ENCODE measurements at places on chromosomes 2 and 18.
A peak's percentile ranks its signal among the peaks of the same experiment; 100 is the strongest.

- DNase-seq, result peak; percentile 61
Measured at GRCh38 chr2:237060534-237061312, 25.0 kb upstream of the COPS8 start.

GRCh38 chr18:76322686-76323085 lies 172.4 kb downstream of the ZNF516 start:
- no peak for DNase-seq

GRCh38 chr2:204722691-204723090 lies 177.4 kb downstream of the PARD3B start:
- no peak for DNase-seq

DNA sequence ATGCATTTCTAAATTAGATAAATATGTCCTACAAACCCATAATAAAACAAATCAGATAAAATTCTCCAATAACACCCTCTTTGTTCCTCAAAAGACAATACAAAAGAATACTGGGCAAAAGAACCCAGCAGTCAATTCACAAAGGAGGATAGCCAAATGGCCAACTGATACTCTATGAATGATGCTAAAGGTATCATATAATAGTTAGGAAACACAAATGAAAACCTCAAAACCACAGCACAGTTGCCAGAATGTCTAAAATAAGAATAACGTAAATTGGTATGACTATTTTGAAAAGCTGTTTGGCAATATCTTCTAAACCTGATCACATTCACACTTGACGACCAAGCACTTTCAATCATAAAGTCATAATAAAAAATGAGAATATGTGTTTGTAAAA lies 315.4 kb downstream of the CDH7 start:
- no peak for DNase-seq

DNA sequence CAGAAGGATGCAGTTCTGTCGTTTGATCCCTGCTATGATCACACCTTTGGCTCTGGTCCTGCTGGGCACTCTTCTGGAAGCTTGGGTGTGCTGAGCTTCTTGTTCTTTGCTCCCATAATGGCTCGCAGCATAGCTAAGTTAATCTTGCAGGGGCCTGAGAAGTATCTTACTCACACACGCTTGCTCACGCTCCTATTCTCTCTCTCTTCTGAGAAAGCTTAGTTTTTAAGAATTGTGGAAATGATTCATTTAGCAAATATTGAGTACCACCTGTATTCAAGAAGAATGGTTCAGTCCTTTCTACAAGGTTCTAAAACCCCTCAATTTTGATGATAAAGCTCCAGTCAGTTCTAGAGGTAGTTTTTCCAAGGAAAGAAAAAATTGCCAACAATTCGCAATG lies 40.6 kb downstream of the XRCC5 start:
- no peak for DNase-seq

GRCh38 chr18:70382992-70383717 lies 94.3 kb downstream of the SOCS6 start:
- DNase-seq, result no peak

DNA sequence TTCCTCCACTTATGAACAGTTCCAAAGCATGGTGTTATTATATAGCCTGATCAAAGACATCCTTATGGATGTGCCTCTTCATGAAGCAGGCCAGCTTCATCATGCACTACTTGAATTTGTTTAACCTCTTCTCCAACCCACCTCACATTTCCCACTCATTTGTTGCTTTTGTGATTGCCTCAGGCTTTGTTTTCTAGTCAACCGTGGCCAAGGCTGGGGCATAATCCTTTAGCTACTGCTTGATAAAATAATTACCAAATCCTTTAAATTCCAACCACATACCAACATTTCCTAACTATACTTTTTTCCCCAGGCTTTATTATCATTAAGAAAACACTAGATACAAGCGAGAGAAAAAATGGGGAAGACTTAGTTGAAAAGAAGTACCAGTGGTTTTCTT lies 39.6 kb upstream of the SCN1A start:
- DNase-seq, result no peak

DNA sequence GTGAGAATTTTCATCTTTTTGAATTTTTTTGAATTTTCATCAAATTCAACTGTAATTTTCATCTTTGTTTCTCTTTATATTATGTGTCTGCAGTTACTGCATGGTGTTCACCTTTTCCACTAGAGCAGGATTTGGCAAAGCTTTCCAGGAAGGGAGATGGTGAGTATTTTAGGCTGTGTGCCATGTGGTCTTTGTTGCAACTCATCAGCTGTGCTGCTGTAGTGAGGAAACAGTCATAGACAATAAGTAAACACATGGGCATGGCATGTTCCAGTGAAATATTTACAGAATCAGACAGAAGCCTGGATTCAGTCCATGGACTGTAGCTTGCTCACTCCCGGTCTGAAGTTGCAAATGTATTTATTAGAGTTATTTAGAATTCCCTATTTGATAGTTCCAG lies 120.4 kb downstream of the DCDC2C start:
- no peak for DNase-seq

- peak; percentile 58 for DNase-seq
Measured at GRCh38 chr2:109699646-109700045, 85.5 kb downstream of the SOWAHC start.

DNA sequence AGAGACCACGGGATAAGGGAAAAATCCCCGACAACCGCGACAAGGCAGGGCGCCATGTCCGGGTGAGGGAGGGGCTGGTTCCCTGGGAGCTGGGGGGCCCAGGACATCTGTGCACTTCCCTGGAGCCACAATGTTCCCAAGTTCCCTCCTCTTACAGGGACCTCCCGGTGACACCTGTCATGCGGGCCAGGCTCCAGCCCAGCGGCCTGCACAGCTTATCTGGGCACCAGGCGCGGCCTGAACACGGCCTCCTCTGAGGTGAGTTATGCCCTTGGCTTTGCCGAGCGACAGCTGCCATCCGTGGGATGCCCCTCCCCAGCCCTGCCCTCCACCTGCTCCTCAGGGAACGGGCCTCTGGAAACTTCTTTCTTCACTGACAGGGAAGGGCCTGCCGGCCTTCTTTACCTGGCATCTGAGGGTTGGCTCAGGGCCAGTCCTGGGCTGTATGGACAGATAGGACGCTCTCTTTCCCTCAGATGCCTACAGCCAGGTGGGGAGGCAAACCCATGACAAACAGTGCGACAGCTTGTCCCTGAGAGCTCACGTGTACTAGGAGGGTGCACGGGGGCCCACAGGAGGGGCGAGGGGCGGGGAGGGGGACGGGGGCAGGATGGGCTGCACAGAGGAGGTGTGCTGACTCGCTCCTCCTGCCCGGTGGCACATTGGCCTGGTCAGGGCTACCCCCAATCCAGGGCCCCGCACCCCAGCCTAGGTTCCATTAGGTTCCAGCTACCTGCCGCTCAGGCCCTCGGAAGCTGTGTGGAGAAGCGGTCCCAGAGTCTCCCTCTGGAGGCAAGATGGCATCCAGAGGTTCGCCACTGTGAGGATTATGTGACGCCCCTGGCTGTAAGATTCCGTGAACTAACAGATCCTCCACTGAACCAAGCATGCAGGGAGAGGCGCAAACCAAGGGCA lies 34.9 kb upstream of the HPCAL1 start:
- peak; percentile 55 for DNase-seq

DNA sequence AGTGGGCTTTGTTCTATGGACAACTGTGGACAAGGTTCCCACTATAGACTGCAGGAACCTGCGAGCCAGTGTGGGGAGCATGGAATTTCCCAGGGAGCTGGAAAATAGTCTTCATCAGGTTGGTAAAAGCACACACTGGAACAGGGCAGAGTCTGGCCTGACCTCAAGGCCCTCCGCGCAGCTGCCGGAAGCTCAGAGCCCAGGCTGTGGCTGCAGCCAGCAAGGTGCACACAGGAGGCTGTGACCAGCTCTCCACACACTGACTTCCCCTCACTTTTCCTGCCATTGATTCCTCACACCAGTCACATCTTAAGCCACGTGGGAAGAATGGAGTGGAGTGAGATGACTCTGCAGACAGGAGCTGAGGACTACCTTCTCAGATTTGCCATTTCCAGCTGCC lies 19.1 kb downstream of the MAL start:
- DNase-seq, result no peak

GRCh38 chr18:777021-777420 lies 35.0 kb downstream of the YES1 start:
- no peak for DNase-seq

- DNase-seq, result no peak
Measured at GRCh38 chr18:24200494-24201290, 61.8 kb downstream of the CABYR start.

GRCh38 chr18:76875390-76876325 lies 53.3 kb downstream of the ZNF236 start:
- peak; percentile 34 for DNase-seq

DNA sequence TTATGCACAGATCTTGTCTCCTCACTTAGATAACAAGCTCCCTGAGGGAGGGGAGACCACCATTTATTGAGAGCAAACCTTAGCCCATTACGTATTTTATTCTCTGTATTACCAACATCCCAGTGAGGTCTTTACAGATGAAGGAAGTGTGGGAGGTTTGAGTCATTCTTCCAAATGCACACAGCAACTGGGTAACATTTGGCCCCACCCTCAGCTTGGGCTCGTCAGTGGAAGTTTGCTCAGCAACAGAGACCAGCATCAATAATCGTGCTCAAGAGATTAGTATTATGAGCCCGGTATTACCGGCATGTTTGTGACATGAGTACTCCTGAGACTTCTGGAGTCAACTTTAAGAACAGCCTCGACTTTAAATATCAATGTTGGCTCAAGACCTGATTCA lies 168.6 kb downstream of the ETAA1 start:
- no peak for DNase-seq

GRCh38 chr18:5980721-5981120 lies 85.4 kb upstream of the TMEM200C start:
- no peak for DNase-seq

DNA sequence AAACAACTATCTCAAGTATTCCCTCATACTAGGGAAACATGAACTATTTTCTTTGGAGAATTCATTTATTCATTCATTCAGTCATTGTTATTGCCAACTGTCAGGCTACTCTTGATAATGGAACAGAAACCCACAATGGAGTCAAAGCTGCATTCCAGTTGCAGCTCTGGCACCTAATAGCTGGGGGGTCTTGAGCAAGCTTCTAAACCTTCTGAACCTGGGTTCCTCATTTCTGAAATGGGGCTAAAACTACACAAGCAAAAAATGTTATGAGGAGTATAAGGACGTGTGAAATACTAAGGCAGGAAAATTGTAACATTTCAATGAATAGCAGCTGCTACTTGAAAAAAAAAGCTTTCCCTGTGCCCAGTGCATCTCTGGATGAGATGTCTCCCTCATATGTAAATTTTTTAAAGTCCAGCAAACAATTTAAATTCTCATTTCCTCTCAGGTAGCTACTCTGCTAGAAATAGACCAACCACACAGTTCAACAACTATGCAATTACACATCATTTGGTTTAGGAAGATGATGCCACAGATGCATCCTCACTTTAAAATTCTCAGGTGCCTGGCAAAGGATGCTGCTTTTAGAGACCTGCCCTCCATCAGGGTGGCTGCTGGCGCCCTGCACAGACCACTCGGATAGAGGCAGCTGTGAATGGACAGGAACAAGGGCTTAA lies 38.5 kb downstream of the SPRED2 start:
- no peak for DNase-seq

DNA sequence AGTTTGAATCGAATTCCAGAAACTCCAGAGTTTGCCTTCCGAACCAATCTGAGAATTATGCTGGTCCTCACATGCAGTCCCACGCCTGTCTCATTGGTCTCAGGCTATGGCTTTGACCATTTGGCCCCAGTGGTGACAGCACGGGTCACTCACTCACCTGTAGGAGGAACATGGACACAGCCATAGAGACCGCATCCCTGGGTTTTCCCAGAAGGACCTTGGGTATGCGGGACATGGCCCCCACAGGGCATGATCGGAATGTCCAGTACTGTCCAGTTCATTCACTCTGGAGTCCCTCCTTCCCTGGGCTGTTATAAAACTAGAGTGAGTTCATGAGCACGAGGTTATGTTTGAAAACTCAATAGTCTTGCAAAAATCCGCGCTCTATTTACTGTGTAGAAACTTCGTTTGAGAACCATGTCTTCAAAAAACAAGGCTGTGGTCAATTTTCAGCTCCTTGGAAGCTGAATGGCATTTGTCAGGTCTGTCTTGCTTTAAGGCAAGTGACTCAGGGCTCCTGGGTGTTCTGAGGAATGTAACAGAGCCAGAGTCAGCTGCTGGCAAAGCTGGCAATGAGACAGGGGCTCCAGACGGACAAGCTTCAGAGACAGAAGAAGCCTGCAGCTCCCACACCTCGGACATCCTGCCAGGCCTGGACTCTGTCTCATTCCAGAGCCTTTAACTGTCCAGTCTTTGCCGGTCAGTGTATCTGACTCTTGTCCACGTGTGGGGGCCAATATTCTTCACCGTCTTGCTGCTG lies 86.7 kb upstream of the TMEM18 start:
- no peak for DNase-seq

DNA sequence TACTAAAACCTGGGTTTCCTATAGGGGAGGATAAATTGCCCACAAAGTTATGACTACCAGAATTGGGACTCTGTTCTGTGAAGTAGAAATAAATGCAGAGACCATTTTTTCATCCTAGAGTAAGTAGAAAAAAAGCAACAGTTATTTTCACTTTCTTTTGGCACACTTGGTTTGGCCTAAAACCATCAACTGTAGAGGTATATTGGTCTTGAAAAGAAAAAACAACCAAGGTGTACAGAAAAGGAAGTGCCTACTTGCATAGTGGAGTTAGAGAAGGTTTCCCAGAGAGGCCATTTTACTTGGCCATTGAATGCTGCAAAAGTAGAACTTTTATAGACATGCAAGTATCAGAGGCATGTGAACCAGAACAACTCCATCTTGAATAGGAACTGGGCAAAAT lies 89.4 kb upstream of the TACR1 start:
- DNase-seq, result no peak

- DNase-seq, result peak; percentile 86
Measured at GRCh38 chr2:45610281-45611019, 617 bp downstream of the SRBD1 start.

- DNase-seq, result no peak
Measured at GRCh38 chr2:236171181-236171679, 3.0 kb upstream of the GBX2 start.

DNA sequence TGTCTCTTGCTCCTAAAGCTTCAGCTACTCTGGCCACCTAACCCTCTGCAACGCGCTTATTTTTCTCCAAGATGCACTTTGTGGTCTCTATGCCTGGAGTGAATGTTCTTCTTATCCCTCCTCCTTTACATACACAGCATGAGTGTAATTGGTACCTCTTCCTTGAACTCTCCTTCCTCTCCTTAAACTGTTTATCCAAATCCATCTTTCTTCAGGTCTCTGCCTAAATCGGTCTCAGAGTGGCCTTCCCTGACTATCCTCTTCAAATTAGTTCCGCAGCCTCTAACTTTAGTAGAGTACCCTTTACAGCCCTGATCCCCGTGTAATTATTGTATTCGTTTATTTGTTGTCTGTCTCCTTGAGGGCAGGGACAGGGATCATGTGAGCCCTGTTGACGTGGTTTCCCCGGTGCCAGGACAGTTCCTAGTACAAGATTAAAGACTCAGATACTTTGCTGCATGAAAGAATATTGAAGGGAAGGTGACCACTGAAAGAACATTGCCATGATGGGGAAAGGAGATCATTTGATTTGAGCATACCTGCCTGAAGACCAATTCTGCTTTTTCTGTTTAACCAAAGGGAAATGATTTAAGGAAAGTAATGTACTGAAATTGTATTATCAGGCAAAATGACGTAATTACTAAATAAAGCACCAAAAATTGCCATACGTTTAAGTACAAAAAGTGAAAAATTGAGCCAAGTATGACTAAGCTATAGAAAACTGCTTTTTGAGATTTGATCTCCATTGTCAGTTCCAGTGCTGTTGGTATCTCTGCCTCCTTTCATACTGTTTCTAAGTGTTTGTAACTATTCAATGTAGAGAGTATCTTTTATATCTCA lies 1.2 kb downstream of the CNOT9 start:
- DNase-seq, result peak; percentile 64

- no peak for DNase-seq
Measured at GRCh38 chr2:47064106-47064505, 91.0 kb downstream of the STPG4 start.

GRCh38 chr2:196054631-196055030 lies 14.0 kb downstream of the DNAH7 start:
- no peak for DNase-seq
